Stimulated activated CD8-positive, alpha-beta memory T cell treated with anti-CD3 and anti-CD28 coated beads, Interleukin-7, amount 100 ng/mL, for 24 hours (primary cell): ENCODE measurements at places on chromosomes 11 and 22.

DNA sequence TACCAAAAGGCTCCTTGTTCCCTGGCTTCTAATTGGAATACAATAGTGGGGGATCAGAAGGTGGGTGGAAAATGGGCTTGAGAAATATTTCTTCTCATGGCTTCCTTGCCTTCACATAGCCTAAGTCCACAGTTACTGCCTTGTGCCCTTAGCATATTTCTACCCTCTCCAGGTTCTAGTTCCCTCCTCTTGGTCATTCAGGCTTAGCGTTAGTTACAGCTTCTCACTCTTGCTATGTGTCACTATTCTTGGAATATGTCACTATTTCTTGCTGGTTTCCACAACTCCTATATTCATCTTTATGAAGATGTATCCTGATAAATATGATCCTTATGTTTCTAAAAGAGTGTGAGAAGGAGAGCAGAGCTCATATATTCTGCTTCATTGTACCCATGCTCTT, 2.5 kb downstream of the OR2D2 start:
- no peak for DNase-seq

GRCh38 chr11:120384476-120384875, 48.3 kb downstream of the ARHGEF12 start:
- DNase-seq = no peak

DNA sequence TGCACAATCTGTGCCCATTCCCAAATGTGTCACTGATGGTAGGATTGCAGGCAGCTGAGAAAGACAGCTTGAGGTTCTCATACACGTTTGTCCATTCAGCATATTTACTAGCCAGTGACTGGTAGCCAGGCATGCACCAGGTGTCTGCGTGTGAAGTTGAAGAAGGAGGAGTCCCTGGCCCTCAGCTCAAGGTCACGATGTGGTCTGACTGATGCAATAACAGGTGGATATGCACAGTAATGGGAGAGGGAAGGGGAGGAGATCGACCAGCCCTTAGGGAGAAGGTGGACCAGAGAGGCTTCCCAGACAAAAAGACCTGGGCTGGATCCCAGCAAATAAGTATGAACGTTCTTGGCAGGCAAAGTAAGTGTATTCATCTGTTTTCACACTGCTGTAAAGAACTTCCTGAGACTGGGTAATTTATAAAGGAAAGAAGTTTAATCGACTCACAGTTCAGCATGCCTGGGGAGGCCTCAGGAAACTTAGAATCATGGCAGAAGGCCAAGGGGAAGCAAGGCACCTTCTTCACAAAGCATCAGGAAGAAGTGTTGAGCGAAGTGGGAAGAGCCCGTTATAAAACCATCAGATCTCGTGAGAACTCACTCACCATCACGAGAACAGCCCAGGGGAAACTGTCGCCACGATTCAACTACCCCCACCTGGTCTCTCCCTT, 96.0 kb downstream of the MN1 start:
- DNase-seq = no peak

- no peak for DNase-seq
Observed at GRCh38 chr11:65712633-65713076, 603 bp downstream of the KAT5 start.

DNA sequence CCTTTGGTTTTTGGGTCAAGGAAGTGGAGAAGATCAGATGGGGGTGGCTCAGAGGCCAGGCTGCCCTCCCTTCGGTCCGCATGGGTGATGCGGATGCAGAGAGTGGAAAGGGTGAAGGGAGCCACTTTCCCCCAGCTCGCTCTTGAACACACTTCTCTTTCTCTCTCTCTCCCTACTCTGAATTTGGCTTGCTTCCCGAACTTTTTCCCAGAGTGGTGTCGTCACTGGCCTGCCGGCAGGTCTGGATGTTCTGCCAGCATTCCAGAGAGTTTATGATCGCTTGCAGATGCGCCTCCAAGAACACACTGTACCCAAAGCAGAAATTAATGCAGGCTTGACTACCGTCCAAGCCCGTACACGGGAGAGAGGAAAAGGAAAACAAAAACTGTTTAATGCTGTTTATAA, 103.2 kb downstream of the ZBTB16 start:
- DNase-seq = no peak

DNA sequence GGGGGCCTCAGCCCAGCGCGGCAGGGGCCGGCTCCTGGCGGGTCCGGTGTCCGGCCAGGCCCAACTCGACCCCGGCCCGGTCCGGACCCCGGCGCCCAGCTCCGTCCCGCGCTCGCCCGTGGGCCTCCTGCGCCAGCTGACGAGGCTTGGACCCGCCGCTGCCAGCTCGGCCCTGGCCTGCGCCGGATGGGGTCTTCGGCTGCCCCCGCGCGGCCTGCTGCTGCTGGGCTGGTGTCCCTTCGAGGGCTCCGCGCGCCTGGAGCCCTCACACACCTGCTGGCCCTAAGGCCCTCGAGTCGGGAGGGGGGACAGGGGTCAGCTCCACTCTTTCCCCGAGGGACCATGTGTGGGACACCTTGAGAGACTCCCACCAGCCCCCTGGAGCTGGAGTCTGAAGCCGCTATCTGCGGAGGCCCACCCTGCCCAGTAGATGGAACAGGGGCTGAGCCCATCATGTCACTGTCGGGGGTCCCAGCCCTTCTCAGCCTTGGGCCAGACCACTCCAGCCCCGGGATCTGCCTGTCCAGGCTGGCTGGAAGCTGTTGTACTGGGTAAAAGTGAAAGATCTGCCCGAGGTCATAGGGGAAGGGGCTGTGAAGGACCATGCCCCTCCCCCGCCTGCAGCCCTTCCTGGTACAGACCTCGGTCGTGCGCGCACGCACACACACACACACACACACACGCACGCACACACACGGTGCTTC, 768 bp upstream of the CDKN1C start:
- DNase-seq = no peak

DNA sequence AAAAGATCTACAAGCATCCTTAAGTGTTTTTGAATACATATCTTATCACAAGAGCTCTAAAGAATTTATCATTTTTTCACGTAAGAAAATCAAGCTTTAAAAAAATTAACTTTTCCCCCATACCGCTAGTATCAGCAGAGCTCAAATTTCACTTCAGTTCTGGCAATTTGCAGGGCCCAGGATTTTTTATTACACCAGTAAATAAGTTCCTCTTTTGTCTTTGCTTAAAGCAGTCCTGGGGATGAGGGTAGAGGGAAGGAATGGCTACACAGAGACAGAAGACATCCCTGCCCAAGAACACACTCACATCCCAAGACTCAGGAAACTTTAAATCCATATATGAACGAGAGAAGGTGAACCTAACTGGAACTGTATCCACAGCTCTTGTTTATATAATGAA, 22.6 kb upstream of the SORL1 start:
- no peak for DNase-seq

GRCh38 chr22:39847477-39847876, 46.1 kb downstream of the ENTHD1 start:
- DNase-seq = no peak

DNA sequence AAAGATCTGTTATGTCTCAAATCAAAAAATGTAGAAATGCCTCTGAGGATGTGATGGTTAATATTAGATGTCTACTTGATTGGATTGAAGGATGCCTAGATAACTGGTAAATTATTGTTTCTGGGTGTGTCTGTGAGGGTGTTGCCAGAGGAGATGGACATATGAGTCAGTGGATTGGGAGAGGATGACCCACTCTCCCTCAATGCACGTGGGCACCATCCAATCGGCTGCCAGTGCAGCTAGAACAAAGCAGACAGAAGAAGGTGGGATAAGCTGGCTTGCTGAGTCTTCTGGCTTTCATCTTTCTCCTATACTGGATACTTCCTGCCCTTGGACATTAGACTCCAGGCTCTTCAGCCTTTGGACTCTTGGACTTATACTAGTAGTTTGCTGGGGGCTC, 430.3 kb downstream of the SOX6 start:
- no peak for DNase-seq

DNA sequence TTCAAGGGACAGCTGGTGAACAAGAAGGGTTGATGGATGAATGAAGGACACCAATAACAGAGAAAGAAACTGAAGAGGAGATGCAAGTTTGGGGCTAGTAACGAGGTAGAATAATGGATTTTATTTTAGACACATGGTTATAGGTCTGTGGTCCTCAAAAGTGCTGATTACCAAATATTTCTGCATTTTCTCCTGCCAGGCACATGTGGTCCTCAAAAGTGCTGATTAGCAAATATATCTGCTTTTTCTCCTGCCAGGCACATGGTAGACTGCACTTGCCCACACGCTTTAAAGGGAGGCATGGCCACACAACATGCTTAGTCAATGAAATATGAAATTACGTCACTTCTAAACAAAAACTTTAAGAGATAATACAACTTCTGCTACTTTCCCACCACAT, 373.1 kb upstream of the SYN3 start:
- DNase-seq = no peak

- no peak for DNase-seq
Observed at GRCh38 chr11:83336993-83337392, 50.8 kb upstream of the CCDC90B start.

- peak; percentile 64 for DNase-seq
Observed at GRCh38 chr11:14891143-14892035, 642 bp downstream of the CYP2R1 start.

DNA sequence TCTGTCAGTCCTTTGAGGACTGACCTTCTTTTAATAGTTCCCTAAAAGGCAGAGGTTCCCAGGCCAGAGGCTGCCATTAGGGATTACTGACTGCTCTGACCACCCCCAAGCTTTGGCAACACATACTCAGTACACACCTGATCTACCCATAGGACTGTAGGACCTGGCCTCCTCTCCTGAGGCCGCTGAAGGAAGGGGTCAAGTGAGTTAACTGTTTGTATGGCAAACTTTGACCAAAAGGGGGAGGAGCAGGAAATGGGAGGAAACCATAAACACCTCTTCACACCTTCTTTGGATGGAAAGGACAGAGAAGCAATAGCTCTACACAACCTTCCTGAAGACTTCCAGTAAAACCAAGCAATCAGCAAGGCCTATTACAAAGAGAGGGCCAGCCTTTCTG, 104.0 kb downstream of the APOL5 start:
- no peak for DNase-seq

- DNase-seq = no peak
Observed at GRCh38 chr11:67276781-67277230, 10.5 kb downstream of the GRK2 start.

GRCh38 chr11:83044958-83045712, 26.6 kb downstream of the RAB30 start:
- DNase-seq = no peak

GRCh38 chr11:17602105-17603001, 55.3 kb downstream of the OTOG start:
- DNase-seq = no peak

- no peak for DNase-seq
Observed at GRCh38 chr11:58968251-58968711, 29.0 kb downstream of the GLYATL1 start.

DNA sequence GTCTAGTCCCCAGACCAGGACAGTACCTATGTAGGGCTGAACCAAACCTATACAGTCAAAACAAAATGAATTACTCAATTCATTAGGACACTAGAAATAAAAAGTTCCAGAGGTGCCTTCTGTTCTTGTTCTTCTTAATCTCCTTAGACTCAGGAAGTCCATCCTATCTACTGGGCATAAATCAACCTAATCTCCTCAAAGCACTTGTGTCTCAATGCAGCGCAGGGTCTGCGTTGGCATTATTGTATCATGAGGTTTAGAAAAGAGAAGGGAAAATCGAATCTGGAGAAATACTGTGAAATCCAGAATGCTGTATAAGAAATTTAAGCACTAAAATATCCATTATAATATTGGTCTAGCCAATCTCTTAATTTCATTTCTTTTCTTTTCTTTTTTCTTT, 2.4 kb upstream of the OR10V1 start:
- no peak for DNase-seq

GRCh38 chr11:110797453-110797852, 85.2 kb upstream of the ARHGAP20 start:
- DNase-seq = no peak

GRCh38 chr11:102940714-102941588, 14.6 kb downstream of the MMP13 start:
- no peak for DNase-seq

DNA sequence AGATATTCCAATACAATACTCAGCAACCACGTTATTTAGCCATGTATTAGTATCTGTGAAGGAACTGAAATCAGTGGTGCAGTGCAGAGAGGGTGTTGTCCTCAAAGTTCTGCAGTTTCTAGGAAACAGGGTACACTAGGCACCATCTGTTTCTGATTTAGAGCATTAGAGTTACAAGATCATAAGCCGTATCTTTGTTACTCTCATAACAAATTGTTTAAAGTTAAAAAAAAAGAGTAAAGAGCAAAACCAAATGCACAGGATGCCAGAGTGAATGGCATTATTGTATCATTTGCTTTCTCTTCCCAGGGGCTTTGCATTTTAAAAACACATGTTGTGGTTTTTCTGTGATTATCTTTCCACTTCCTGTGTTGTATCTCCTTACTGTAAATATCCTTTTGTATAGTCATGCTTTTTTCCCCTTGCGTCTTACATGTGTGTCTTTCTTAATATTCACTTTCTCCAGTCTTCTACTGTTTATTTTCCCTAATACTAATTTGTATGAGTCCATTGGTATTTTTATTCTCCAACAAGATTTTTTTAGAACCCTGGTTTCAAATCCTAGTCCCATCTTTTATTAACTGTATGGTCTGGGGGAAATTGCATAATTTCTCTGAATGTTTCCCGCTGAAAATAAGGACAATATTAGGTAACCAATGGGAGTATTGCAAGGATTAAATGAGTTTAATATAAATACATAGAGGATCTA, 15.2 kb upstream of the NUP160 start:
- DNase-seq = no peak

GRCh38 chr11:128964463-128964930, 21.8 kb upstream of the TP53AIP1 start:
- no peak for DNase-seq

DNA sequence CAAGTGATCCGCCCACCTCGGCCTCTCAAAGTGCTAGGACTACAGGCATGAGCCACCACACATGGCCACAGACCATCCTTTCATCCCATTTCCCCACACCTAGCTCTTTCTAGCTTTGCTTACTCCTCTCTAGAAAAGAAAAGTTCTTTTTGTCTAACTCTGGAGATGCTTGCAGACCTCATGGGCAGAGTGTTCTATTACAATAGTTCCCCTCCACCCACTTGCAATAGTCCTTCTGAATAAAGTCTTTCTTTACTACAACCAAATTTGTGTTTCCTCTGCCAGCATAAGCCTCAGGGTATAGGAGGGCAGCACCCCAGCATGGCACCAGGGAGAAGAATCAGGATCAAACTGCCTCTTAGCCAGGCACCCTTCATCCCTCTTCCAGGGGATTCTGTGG, 18.8 kb upstream of the RTL6 start:
- DNase-seq = no peak

DNA sequence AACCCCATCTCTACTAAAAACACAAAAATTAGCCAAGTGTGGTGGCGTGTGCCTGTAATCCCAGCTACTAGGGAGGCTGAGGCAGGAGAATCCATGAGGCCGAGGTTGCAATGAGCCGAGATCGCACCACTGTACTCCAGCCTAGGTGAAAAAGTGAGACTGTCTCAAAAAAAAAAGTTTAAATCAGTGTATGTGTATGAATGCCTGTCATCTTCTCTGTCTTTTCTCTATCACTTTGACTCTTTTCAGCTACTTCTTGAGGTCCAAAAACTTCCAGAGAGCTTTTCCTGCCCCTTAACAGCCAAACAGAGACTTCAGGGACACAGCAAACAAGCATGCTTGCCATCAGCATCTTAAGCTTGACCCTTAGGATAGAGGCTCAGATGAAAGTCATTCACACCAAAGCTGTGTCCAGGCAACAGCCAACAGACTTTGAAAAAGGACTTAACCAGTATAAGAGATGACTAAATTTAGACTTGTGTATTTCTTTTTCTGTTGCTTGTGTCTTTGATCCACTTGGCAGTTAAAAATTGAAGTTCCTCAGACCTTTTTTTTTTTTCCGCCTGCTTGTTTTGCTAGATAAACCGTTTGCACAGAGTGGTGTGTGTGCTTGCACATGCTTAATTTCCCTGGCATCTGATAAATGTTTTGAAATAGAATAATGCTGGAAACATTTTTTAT, 151.9 kb downstream of the DBX1 start:
- no peak for DNase-seq
